Lung (tissue), 17 donors: ENCODE measurements at places on chromosomes 13 and 19. TPM values are rescaled to one million over a fixed set of nuclear protein-coding genes. Genes with fewer than 3 reads are reported as not detected.
A peak's percentile ranks its signal among the peaks of the same experiment; 100 is the strongest.

- DNase-seq, result no peak
Measured at GRCh38 chr19:50510700-50511068, 307 bp downstream of the JOSD2 start.

Gene OR10H1
- not detected for total RNA-seq

Gene CGB3
- not detected for total RNA-seq

DNA sequence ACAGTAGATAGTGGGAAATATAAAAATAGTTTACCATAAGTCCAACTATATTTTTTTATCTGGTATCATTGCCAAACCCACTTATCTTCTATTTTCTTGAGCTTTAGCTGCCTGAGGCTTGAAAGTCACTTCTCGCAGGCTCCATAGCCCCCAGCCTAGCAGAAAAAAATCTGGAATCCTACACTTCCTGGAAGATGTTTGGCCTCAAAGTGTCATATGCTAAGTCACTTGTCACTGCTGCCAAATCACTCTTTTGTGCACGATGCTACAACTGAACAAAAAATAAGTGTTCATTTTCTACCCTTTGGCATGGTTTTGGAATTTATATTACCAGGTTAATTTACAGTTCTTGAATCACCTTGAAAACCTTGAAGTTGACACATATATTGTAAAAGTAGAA is 612.5 kb upstream of the ATXN8OS start:
- DNase-seq, result no peak

Gene ZNF677
- 12.6 TPM for total RNA-seq

- peak; percentile 17 for DNase-seq
Measured at GRCh38 chr13:77898097-77898496, 20.5 kb downstream of the EDNRB start.

- DNase-seq, result no peak
Measured at GRCh38 chr13:42592915-42593900, 19.3 kb downstream of the TNFSF11 start.

Gene PLPPR2
- 33.2 TPM for total RNA-seq

Gene REX1BD
- 51.4 TPM for total RNA-seq

Gene SPTBN4
- 0.68 TPM for total RNA-seq

GRCh38 chr13:99636306-99636705 is 135.0 kb downstream of the TM9SF2 start:
- DNase-seq, result no peak

Gene SHISA7
- 0.03 TPM for total RNA-seq

GRCh38 chr19:16445238-16446107 is 26.3 kb downstream of the EPS15L1 start:
- DNase-seq, result no peak

- DNase-seq, result no peak
Measured at GRCh38 chr13:37576601-37577000, 22.0 kb downstream of the POSTN start.

DNA sequence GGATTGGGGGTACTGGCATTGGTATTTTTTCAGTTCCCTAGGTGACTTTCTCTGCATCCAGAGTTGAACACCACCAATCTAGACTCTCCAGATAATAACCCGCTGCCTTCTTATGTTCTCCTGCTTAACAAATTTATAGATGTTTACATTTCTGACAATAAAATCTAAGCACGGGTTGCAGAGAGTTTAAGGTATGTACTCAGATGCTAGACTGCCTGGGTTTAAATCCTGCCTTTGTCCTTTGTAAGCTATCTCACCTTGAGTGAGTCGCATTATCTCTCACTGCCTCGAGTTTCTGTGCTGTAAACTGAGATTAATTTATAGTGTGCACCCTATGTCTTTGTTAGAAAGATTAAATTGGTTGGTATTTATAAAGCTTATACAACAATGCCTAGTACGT is 131.4 kb upstream of the ARGLU1 start:
- no peak for DNase-seq

Gene ZNF681
- 4.8 TPM for total RNA-seq

DNA sequence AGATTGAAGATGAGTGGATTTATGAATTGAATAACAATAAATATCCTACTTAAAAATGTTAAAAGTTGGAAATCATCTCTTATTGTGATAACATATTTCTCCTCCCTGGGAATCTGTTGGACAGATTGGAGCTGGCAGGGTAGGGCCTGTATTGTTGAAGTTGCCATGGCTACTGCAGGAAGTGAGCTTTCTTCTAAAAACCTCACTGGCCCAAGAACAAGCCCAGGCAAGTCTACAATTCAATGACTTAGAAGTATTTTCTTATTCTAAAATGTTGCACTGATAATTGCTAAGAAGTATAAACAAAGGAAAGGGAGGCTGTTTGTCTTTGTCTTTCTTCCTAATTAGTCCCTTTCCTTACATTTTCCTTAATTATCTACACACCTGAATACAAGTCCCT is 112.1 kb downstream of the DLEU7 start:
- no peak for DNase-seq

Gene APOC4
- not detected for total RNA-seq

Gene CASP14
- total RNA-seq, result not detected

GRCh38 chr13:105969761-105970160 is 565.7 kb downstream of the EFNB2 start:
- DNase-seq, result no peak

Gene ZNF382
- total RNA-seq, result 6.7 TPM

DNA sequence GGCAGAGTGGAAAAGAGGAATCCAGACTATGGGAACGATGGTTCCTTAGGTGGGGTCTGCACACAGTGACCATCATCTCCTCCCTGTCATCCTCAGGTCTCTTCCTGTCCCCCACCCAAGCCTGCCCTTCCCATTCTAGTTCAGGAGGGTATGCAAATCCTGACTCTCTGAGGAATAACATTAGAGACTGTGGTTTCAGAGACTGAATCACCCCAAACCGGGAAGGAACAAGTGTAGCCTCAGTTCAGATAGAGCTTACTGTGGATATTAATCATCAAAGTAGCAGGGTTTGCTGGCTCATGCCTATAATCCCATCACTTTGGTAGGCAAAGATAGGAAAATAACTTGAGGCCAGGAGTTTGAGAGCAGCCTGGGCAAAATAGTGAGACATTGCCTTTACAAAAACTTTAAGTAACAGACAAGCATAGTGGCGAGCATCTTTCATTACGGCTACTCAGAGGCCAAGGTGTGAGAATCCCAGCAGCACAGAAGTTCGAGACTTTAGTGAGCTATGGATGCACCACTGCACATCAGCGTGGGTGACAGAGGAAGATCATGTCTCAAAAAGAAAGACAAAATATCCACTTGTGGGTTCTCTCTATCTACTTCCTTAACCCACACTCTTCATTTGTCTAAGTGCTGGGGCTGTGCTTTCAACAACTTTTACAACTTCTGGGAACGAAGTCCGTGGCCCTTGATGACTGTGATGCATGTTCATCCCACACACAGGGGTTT is 19.3 kb upstream of the LGALS13 start:
- DNase-seq, result no peak

Gene LYPD5
- total RNA-seq, result 8.1 TPM

- no peak for DNase-seq
Measured at GRCh38 chr13:113855931-113856715, 7.8 kb downstream of the GAS6 start.

- no peak for DNase-seq
Measured at GRCh38 chr19:53977991-53978731, 13.3 kb upstream of the CACNG6 start.

GRCh38 chr13:106117640-106118039 is 417.8 kb downstream of the EFNB2 start:
- no peak for DNase-seq

DNA sequence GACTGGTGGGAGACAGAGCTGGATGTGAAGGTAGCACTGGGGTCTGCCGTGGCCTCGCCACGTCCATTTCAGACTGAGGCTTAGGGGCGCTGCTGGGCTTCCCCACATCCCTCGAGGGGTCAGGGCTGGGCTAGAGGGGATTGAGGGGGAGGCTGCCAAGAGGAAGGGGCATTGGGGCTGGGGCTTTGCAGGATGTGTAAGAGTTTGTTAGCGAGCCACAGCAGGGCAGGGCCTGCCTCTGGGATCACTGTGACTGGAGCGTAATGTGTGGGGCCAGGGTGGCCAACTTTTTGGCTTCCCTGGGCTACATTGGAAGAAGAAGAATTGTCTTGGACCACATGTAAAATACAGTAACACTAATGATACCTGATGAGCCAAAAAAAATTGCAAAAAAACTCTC is 14.1 kb downstream of the ARID3A start:
- no peak for DNase-seq

DNA sequence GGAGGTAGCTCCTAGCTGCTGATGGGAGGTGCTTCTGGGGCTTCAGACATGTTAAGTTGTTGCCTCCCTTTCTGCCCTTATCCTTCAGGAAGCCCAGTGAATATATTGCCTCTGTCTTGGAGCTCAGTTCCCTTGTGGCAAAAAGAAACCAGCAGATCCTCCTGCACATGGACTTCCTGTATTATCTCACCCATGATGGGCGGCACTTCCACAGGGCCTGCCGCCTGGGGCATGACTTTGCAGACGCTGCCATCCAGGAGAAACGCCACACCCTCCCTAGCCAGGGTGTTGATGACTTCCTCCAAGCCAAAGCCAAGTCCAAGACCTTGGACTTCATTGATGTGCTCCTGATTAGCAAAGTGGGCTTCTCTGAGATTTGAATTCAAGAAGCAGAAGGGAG is 6.0 kb upstream of the CYP4F12 start:
- no peak for DNase-seq

- DNase-seq, result no peak
Measured at GRCh38 chr19:18612772-18613588, at the start of gene TMEM59L. Gene TMEM59L (plus strand): TSS chr19:18612870. CDS start chr19:18612959, 89 bp downstream.

DNA sequence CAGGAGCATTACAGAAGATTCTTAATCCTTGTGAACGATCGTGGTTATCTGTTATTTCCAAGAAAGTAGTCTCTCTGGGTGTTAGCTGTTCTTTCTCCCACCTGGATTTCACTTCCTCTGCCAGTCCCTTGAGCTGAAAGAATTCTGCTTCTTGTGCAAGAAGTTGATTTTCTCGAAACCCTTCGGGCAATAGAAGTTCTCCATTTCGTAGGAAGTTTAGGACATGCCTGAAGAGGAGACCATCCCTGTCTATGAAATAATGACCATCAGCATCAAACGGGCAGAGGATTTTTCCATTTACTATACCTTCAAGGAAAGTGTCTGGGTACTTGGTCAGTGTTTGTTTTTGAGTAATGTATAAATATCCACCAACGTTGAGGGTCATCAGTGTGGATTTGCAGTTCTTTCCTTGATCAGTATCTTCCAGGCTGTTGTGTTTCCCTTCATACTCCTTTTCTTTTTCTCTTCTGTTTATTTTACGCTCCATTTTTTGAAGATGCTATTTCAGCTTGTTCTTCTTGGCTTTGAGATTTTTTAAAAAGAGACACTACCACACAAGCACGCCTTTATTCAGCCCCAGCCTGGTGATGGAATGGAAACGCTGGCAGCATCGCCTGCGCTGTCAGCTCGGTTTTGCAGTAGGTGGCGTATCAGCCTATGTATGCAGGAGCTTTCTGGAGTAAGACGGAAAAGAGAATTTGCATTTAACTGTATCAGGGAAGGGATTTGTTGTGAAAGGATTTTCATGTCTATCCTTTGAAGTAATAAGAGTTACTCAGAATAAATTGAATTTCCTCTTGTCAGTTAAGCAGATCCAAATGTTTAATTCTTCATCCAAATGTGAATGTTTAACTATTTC is 6.5 kb downstream of the KCTD4 start:
- peak; percentile 29 for DNase-seq

- DNase-seq, result peak; percentile 74
Measured at GRCh38 chr19:39199025-39199424, 2.3 kb downstream of the NCCRP1 start.

- no peak for DNase-seq
Measured at GRCh38 chr13:49271264-49271663, 23.5 kb downstream of the CDADC1 start.

Gene RRAS
- total RNA-seq, result 26.3 TPM

GRCh38 chr13:79772811-79773210 is 291.9 kb downstream of the NDFIP2 start:
- DNase-seq, result peak; percentile 35

Gene FFAR3
- 0.26 TPM for total RNA-seq

GRCh38 chr19:30065680-30066606 is 123.9 kb downstream of the URI1 start:
- no peak for DNase-seq

GRCh38 chr13:35703061-35703460 is 226.6 kb upstream of the MAB21L1 start:
- no peak for DNase-seq

DNA sequence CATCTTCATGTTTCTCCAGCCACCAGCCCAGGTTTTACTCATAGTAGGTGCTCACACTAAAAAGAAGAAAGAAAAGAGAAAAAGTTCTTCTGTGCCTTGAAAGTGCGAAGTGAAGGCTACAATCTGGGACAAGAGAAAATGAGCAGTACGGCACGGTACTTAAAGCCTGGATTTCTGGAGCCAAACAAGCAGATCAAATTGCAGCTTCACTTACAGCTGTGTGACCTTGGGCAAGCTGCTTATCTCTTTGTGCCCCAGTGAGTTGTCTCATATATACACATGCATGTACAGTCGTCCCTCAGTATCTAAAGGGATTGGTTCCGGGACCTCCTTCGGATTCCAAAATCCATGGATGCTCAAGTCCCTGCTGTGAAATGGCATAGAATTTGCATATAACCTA is 41.8 kb downstream of the GSX1 start:
- DNase-seq, result no peak

DNA sequence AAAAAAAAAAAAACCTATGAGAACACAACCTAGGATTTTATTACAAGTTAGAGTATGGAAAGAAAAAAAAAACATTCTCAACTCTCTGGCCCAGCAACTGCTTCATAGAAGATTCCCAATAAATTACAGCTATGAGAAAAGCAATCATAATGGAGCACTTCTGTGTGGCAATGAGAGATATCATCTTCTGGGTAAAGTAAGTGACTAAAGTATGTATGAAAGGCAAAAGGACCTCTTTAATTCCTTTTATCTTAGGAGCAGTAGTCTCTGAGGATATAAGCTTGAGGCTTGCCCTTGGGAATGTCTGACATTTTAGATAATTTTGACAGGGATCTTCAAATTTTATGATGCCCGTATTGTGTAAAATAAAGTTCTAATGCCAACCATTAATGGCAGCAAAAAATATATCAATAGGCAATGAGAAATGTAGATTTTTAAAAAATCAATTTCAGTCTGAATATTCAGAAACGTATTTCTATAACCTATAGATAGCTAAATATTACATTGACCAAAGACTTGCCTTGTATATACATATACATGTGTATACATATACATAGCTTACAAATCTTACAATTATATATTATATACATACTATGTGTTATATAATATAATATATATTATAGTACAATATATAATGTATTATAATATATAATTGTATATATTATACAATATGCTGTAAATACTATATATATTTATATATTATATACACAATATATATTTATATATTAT is 823.9 kb upstream of the SLITRK1 start:
- no peak for DNase-seq
